ENCODE measurements at places on chromosomes 12 and 14.

DNA sequence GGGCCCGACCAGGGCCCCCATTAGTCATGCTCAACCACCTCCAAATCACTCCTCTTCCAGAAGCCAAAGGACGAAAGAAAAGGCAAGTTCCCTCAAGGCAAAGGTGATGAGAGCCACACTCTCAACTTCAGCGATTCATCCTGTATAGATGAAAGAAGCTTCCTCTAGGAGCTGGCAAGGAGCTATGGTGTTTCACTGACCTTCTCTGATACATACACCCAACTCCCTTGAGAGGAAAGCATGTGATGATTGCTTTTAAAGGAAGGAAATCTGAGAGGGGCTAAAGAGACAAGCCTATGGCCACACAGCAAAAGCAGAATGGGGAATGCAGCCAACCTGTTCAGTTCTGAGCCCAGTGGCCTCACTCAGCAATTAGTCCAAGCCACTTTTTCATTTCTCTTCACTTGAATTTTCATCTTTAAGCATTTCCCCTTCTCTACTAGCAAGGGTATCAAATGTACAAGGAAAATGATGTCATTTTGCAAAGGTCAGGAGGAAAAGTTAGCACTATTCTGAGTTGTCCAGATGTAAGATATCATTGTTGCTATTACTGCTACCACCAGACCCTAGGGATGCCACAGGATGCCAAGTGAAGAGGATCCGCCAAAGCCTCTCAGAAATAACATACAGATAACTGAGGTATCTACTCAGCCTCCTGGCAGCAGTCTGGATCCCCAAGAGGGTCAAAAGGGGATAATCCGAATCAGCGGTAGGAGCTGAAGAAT, 82.5 kb downstream of the MAP3K9 start:
- DNase-seq = no peak

GRCh38 chr12:20350026-20350425, 18.3 kb upstream of the PDE3A start:
- DNase-seq = no peak

GRCh38 chr12:95411466-95411865, 62.5 kb upstream of the METAP2 start:
- DNase-seq = no peak

DNA sequence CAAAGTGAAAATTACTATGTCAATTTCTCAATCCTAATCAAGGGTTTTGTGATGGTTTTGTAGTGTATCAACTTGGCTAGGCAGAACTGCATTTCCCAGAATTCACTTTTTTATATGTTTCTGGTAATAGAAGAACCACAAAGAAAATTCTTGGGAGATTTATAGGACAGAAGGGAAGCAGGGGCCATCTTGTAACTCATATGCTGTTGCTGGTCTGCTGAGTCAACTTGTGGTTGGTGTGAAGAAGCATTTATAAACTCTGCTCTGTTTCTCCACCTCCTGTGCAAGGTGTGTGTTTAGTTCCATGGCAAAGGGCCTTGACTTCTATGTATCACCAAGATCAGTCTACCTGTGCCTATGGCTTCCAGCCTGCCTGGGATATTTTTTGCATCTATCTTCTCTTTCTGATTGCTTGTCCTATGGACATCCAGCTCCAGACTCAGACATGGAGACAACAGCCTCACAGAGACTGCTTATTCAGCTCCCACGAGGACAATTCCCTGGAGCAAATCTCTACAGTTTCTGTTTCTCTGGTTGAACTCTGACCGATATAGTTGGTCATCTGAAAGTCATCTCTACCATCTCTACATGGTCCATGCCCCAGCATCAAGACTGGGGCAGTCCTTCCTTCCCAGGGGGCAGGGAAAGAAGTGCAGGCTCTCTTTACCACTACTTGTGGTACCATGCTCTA, 364.3 kb upstream of the DDHD1 start:
- no peak for DNase-seq

DNA sequence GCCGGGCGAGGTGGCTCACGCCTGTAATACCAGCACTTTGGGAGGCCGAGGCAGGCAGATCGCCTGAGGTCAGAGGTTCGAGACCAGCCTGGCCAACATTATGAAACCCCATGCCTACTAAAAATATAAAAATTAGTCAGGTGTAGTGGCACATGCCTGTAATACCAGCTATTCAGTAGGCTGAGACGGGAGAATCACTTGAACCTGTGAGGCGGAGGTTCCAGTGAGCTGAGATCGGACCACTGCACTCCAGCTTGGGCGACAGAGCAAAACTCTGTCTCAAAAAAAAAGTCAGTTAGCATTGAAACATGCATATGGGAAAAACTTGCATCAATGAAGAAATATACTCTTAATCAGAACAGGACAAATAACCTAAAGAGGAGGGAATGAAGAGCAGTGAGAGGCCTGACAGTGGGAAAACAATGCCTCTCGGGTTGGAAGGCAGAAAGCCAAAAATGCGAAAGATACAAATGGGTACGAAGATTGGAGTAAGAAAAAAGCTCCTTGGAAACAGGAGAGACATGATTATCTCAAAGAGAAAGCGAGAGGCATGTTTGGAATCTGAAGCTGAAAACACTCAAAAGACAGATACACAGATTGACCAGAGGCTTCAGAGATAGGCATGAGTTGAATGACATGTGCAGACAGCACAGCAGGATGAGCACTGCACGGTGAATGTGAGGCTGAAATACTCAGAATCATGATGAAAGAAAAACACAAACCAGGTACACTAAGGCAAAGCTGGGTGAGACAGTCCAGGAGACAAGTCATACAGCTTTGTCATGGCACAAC, 30.6 kb downstream of the RESF1 start:
- DNase-seq = no peak

- DNase-seq = no peak
Measured at GRCh38 chr12:109592195-109592904, 18.8 kb downstream of the MVK start.

DNA sequence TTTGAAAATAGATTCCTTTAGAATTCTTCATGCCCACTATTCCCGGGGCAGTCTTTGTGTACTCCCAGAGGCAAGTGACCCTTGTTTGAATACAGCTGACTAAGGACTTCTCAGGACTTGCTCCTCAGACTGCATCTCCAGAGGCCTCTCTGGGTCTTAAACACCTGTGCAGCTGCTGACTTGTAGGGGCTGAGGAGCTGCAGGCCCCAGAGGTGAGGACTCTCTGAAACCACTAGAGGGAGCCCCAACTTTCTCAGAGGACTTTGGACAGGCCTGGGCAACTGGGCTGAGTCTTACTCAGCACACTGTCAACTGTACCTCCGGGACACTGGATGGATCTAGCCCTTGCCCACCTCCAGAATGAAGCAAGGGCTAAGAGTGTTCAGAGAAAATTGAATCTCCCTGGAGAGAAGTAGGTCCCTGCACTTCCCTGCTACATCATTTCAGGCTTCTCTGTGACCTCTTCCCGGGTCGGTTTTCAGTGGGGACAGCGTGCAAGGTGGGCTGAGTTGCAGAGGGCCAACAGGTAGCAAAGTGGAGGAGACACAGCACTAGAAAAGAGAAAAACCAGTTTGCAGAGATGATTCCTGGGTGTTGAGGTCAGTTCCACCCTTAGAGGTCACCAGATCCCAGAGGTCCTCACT, 164.6 kb downstream of the TMEM117 start:
- DNase-seq = no peak

DNA sequence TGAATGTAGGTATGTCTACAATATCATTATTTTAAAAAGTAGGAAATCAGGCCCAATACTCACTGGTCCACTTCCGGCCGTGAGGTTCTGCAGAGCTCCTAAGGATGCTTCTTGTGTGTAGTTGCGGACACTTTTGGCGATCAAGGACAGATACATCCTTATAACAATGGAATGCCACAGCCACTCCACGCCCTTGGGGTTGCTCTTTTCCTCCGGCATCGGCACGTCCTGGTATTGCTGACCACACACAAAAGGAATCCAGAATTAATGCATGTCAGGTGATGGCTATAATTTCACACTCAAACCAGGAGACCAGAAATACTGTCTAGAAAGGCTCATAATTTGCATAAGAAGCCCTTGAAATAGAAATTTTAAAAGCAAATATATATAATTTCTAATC, 65.6 kb upstream of the YARS2 start:
- no peak for DNase-seq

All from activated CD4-positive, CD25-positive, alpha-beta regulatory T cell treated with anti-CD3 and anti-CD28 coated beads, Interleukin-2, amount 50 U/mL, for 16 hours (primary cell).